ENCODE measurements at places on chromosomes 16 and 17.

- no peak for DNase-seq
These were observed 33.1 kb downstream of the HS3ST2 start for GRCh38 chr16:22847100-22847499.

- no peak for DNase-seq
These were observed 128.5 kb downstream of the MRTFB start for GRCh38 chr16:14199624-14200023.

- no peak for DNase-seq
These were observed 955 bp downstream of the HOXB13 start for GRCh38 chr17:48727415-48728175.

- DNase-seq, result no peak
These were observed 14.0 kb upstream of the FAM83G start for GRCh38 chr17:19018600-19018950.

GRCh38 chr17:80751946-80752581, 207.4 kb downstream of the RPTOR start:
- no peak for DNase-seq

DNA sequence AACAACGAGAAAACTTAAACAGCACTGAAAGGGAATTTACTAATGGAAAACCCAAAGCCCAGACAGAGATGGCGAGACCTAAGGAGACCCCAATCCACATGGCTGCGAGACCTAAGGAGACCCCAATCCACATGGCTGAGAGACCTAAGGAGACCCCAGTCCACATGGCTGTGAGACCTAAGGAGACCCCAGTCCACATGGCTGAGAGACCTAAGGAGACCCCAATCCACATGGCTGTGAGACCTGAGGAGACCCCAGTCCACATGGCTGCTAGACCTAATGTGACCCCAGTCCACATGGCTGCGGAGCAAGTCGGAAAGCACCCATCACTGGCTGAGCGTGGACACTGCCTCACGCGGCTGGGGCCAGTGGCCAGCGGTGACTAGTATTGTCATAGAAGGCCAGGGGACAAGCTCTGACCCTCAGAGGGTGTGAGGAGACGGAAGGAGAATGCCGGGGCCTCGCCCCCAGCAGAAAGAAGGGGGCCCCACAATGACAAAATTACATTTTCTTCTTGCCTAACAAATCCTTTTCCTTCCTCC, 241.8 kb downstream of the C16orf95 start:
- no peak for DNase-seq

DNA sequence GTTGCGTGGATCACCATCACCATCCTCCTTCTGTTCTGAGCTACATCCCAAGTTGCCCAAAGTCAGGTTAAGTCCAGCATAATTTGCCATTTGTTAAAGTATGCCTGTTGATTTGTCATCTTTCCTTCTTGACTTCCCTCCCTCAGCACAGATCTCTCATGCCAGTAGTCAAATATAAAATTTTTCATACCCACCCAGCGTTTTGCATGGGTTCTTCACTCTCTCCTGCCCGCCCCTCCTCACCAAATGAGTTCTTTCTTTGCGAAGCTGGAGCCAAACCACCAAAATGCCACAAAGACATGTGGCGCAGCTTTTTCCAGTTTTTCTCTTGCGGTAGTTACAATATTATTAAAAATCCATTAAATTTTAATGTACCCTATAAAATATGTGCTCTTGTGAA, 167.2 kb downstream of the MSI2 start:
- DNase-seq, result no peak

DNA sequence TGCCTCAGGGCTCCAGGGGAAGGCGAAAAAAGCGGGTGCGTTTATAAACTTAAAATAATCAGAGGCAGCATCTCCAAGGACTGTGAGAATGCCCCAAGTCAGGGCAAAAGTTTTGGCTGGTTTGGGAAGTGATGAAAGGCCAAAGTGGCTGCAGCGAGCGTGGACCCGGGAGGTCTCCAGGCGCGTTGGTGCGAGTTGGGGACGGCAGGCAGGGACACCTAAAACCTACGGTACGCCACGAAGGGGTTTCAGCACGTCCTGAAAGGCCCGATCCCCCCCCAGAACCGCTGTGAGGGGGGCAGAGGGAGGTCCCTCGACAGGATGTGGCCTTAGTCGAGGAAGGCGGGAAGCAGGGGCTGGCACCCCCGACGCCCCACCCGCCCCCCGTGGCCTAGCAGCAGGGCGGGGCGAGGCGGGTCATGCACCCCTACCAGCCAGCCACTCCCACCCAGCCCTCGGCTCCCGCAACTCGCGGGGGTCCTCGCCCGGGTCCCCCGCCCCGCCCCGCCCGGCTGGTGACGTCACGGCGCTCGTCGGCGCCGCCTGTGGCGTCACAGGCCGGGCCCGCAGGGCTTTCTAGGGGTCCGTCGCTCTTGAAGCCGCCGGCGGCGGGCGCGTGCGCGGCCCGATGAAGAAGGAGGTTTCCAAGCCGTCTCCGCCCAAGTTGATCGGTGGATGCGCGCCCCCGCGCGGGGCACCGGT, at the start of gene MYCBPAP:
MYCBPAP (plus strand) TSS at position 569 of the 702 bp plus-strand sequence. CDS start 236 bp downstream, outside the sequence.
- DNase-seq, result peak; percentile 74

DNA sequence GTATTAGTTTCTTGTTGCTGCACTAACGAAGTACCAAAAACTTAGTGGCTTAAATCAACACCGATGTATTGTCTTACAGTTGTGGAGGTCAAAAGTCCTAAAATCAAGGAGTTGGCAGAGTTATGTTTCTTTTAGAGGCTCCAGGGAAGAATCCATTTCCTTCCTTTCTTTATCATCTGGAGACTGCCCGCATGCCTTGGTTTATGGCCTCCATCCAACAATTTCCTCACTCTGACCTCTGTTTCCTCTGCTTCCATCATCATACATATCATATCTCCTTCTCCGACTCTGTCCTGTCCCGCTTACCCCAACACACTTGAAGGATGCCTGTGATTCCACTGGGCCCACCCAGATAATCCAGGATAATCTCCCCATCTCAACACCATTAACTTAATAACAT, 627.8 kb downstream of the KCNJ2 start:
- no peak for DNase-seq

DNA sequence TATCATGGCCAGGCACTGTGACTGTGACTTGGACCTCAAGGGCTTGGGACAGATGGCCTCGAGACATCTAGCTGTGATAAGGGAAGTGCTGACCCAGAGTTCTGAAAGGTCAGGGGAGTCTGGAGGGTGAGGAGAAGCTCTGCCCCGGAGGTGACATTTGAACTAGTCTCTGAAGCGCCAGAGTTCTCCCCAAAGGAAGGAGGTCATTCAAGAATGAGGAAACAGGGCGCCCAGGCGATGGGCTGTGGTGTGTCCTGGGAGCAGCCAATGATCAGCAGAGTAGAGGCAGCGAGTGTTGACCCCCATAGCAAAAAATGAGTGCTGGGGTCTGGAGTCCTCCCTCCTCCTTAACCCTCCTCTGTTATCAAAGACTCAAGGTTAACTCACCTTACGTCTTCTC, 4.9 kb downstream of the STARD3 start:
- no peak for DNase-seq

- no peak for DNase-seq
These were observed 35.5 kb downstream of the CLUAP1 start for GRCh38 chr16:3536271-3536731.

GRCh38 chr17:30808785-30809286, 15.7 kb downstream of the CRLF3 start:
- DNase-seq, result peak; percentile 15

- DNase-seq, result peak; percentile 37
These were observed 19.9 kb upstream of the GPATCH8 start for GRCh38 chr17:44522883-44523671.

GRCh38 chr16:75640598-75640997, 6.9 kb downstream of the KARS1 start:
- no peak for DNase-seq

DNA sequence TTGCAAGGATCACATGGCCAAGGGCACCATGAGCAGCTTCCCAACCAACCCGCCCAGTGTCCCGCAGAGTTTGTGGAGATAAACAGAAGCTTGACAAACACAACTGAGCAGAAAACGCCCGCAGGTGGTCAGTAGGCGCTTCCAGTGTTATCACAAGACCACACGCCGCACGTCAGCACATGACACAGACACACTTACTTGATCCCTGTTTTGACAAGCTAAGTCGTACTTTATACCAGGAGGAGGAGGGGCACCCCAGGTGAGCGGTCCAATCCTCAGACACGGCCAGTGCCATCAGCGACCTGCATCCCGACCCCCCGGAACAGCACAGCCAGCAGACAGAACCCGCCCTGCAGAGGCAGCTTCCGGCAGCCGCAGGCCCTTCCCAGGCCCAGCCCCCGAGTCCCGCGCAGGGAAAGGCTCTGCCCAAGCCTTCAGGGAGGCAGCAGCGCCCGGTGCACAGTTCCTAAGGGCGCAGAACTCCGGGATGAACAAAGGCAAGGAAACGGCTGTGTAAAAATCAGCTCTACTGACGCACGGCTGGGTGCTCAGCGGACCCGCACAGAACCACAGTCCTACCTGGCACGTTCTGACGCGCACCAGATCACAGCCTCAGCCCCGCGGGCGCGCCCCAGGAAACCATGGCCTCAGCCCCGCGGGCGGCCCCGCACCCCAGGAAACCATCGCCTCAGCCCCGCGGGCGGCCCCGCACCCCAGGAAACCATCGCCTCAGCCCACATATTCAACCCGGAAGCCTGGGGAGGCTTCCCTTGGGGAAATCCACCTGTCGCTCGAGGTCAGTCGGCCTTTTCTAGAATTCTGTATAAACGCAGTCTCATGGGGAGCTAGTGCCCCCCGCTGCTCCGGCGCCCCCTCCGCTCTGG, 27.8 kb downstream of the AXIN1 start:
- DNase-seq, result peak; percentile 53

GRCh38 chr16:65176603-65177002, 54.7 kb upstream of the CDH11 start:
- DNase-seq, result no peak

- no peak for DNase-seq
These were observed 42.8 kb downstream of the CDK5R1 start for GRCh38 chr17:32529604-32530003.

GRCh38 chr17:45813048-45813725, 29.1 kb downstream of the CRHR1 start:
- no peak for DNase-seq

DNA sequence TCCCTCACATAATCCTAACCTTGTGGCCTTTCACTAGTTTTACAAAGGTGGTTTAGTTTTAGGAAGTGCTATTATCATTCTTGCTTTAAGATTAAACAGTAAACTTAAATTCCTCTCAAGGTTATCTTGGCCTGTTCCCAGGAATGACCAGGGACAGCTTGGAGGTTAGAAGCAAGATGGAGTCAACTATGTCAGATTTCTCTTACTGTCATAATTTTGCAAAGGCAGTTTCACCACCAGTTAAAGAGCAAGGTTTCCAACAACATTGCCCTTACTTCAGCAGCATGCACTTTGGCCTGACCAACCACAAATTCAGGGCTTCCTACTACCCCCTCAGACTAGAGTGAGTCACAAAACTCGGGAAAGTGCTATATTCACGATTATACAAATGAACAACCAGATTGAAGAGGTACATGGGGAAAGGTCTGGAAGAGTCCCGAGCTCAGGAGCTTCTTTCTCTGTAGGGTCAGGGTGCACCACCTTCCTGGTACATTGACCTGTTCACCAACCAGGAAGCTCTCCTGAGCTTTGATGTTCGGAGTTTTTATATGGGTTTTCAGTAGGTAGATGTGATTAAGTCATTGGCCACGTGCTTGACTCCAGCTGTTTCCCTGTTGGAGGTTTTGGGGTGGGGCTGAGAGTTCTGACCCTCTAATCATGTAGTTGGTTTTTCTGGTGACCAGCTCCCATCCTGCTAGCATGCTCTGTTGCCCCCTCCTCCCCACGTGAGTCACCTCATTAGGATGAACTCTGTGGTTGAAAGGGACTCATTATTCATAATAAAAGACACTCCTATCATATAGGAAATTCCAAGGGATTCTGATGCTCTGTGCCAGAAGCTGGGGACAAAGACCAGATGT, 19.4 kb downstream of the RHOT1 start:
- DNase-seq, result no peak

DNA sequence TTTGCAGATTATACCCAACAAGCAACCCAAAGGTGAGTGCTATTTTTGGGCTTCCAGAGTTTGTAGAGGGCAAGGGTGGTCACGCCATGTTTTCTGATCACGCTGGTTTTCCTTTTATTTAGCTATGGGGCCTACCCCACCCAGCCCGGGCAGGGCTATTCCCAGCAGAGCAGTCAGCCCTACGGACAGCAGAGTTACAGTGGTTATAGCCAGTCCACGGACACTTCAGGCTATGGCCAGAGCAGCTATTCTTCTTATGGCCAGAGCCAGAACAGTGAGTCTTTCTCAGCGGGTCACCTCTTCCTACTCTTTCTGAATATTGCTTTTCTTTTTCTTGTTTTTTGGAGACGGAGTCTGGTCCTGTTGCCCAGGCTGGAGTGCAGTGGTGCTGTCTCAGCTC, 2.5 kb downstream of the FUS start:
- DNase-seq, result no peak

DNA sequence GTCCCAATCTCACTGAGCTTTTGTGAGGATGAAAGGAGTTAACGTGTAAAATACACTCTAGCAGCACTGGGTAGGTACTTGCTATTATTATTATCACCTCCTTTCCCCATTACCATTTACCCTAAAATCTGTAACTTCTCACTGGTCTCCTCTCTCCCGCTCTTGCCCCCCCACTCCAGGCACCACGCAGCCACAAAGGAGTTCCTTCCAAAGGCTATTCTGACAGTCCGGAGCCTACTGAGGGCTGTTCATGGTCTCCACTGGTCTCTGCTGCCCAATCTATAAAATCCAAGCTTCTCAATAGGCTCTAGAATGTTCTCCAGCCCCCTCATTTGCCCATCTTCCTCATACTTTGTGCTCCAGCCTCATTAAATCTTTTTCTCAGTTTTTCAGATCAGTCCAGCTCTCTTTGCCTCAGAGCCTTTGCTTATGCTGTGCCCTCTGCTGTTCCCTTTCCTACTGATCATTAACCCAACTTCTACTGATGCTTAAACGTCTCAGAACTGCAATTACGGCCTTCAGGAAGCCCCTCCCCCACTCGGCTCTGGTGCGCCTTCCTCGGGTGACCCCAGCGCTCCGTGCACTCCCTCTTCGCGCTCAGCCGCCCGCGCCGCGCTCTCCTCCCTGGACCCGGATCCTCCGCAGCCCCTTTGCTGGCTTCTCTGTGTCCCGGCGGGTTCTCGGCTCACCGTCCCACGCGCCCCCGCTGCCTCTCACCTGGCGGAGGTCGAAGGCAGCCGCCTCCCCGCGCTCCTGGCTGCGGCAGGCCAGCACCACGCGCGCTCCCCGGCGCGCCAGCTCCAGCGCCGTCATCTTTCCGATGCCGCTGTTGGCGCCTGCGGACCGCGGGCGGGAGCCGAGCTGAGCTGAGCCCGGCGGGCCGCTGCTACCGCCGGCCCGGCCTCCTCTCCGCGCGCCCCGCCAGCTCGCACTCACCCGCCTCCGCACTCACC, 737 bp downstream of the DHRS13 start:
- peak; percentile 38 for DNase-seq

GRCh38 chr16:83935005-83935857, 17.8 kb upstream of the OSGIN1 start:
- DNase-seq, result no peak
